ENCODE measurements at places on chromosomes 16 and 17.
A peak's percentile ranks its signal among the peaks of the same experiment; 100 is the strongest.

- DNase-seq = no peak
Measured at GRCh38 chr17:40598301-40598618, 33.0 kb upstream of the CCR7 start.

- no peak for DNase-seq
Measured at GRCh38 chr16:57384248-57385070, 12.2 kb downstream of the CX3CL1 start.

GRCh38 chr16:11076259-11077018 lies 132.1 kb downstream of the CLEC16A start:
- DNase-seq = no peak

DNA sequence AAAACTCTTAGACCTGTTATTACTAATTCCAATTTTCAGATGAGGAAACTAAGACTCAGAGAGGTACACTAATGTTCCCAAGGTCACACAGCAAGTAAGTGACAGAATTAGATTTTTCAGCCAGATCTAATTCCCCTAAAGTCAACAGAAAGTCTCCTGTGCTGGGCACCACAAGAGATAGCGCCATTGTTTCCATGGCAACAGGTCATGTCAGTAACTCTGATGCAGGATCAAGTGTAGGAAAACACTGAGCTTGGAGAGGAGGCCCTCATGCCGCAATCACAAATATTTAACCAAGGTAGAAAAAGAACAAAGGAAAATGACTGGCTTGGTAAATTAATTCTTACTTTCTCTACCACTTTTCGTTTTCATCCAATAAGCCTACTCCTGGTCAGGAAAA lies 166.0 kb upstream of the CDH13 start:
- no peak for DNase-seq

GRCh38 chr16:64428463-64429113 lies 693.3 kb downstream of the CDH11 start:
- DNase-seq = peak; percentile 16

All from SHP77 (cell line).